ENCODE measurements at places on chromosomes 1 and 21.

GRCh38 chr1:217965156-217965786, 319.8 kb upstream of the RRP15 start:
- DNase-seq = no peak

DNA sequence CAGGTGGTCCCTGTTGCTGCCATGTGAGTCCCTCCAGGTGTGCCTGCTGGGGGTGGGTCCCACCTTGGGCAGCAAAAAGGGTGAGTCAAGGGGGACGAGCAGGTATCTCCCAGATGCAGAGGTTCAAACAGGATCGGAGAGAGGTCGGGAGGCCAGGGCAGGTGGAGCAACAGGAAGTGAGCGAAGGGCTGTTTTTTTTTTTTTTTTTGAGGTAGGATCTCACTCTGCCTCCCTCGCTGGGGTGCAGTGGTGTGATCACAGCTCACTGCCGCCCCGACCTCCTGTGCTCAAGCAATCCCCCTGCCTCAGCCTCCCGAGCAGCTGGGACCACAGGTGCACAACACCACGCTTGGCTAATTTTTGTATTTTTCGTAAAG, 39.4 kb downstream of the SLC2A7 start:
- DNase-seq = no peak

GRCh38 chr1:67058242-67058641, 4.3 kb upstream of the SLC35D1 start:
- DNase-seq = no peak

DNA sequence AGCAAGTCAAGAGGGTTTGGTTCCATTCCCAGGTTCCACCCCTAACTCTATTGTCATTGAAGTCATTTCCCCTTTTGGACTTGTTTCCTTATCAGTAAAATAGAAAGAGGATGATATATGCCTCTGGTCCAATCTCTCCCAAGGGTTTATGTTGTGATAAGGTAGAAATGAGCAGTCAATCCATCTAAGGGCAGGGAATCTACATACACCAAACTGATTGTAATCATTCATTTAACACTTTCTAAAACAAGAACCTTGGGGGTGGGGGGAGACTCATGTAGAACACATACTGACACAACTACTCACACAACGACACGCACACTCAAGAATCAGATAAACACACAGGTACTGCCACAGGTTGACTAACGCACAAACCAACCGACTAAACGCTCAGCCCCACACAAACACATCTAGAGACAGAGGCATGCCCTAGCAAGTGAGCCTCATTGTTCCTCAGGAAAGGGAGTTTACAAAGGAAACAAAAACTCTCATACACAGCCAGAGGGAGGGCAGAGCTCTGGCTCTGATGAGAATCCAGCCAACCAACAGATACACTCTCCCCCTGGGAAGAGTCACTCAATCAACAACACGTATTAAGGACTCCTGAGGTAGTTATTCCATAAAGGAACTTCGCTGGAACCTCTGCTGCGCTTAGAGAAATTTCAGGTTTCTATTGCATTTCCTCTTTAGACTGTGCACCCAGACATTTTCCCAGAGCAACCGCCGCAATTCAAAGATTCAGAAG, 1.0 kb downstream of the F11R start:
- DNase-seq = no peak

DNA sequence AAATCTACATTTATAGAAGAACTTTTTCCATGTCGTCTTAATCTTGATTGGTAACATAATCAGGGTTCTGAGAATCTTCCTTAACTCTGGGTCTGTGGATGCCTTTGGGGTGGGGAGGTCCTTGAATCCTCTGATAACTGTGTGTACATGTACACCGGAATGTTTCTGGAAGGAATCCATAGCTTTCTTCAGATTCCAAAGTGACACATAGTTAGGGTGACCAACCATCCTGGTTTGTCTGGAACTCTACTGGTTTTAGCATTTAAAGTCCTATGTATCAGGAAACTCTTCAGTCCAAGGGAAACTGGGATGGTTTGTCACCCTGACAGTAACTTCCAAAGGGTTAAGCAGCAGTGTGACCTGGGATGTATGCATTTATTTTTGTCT, 16.8 kb downstream of the STRIP1 start:
- DNase-seq = no peak

DNA sequence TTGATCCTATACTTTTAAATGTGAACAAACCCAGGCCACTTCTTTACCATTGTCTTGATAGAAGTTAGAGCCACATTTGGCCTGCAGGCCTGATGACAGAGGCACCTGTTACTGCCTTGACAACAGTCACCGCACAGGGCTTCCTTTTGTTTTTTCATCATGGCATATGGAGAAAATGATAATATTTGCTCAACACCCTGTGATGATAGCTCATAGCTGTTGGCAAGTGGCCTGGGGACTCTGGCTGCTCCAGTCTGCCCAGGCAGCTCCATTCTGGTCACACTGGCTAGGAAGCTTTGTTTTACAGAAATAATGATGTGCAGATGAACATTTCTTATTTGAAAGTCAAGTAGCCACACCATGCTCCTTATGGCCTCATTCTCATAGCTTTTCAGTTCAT, 89.6 kb upstream of the GPR88 start:
- DNase-seq = no peak
